ENCODE measurements at places on chromosomes 6 and 20.

- no peak for DNase-seq
Observed at GRCh38 chr6:134376785-134377184, 58.9 kb upstream of the SGK1 start.

DNA sequence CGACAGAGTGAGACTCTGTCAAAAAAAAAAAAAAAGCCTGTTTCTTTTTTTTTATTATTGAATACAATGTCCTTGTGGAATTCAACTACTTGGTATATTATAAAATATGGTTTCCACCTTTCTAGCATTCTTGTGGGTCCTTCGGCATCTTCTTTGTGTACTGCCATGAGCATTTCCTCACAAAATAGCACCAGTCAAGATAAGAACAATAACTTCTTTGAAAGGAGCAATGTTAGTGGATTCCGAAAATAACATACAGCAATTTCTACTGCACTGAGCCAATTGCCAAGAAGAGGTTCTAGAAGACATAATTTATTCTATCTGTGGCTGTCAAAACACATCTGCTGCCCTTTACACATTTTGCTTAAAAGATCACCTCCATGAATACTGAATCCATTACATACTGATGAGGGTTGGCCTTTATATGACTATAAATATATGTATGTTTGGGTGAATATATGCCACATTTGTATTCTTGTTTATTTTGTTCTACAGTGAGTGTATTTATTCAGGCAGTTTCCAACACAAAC, 19.1 kb upstream of the SPTLC3 start:
- DNase-seq: no peak

DNA sequence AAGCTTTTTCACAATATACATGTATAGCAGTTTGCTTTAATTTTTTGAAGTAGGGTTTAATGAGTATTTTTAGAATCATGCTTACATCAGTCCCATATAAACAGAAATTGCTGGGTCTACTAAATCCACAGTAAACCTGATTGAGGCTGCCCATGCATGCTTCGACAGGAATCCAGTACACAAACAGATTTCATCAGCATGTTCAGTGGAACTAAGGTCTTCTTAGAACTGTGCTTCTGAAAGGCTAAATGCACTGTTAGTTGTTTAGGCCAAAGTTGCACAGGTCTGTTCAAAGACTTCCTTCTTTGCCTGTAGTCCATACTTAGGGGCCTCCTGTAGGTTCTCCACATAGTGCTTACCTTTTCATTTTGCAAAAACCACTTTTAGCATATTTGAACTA, 42.5 kb upstream of the THBS2 start:
- no peak for DNase-seq

DNA sequence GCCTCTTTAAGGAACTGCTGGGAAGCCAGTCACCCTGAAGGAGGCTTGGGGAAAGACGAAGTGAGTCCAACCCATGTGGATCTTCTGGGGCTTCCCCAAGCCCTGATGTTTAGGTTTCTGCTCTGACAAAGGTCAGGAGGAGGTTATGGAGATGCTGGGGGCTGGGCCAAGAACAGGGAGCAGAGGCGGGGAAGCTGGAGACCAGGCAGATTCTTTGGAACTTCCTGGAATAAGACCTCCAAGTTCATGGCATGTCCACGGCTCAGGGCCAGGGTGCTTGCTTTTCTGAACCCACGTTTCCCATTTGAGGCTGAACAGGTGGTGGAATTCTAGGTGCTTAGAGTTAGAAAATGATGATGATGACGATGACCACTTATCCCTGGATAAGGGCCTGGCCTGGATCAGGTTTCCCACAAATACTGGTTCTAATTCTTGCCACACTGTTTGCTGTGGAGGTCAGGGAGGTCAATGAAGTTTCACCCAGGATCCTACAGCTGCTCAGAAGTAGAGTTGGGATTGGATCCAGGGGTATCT, 30.0 kb upstream of the TGM2 start:
- no peak for DNase-seq

DNA sequence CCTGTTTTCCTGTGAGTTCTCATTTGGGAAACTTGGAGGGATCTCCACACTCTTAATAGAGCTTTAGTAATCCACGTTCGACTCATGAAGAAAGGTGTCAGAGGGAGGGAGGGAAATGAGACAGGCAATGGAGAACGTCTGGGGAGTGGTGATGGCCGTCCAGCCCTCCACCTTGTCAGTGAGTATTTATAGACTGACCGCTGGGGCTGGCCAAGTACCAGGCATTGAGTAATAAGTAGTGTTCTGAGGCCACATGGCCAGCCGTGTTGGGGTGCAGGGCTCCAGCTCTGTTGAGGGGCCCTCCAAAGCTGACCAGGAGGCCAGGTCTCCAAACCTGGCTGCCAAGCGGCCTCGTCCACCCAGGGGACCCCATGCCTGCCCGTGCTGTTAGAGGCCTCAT, 11.3 kb upstream of the DSN1 start:
- DNase-seq: no peak

GRCh38 chr20:62598761-62599194, 43.5 kb upstream of the SLCO4A1 start:
- DNase-seq: no peak

DNA sequence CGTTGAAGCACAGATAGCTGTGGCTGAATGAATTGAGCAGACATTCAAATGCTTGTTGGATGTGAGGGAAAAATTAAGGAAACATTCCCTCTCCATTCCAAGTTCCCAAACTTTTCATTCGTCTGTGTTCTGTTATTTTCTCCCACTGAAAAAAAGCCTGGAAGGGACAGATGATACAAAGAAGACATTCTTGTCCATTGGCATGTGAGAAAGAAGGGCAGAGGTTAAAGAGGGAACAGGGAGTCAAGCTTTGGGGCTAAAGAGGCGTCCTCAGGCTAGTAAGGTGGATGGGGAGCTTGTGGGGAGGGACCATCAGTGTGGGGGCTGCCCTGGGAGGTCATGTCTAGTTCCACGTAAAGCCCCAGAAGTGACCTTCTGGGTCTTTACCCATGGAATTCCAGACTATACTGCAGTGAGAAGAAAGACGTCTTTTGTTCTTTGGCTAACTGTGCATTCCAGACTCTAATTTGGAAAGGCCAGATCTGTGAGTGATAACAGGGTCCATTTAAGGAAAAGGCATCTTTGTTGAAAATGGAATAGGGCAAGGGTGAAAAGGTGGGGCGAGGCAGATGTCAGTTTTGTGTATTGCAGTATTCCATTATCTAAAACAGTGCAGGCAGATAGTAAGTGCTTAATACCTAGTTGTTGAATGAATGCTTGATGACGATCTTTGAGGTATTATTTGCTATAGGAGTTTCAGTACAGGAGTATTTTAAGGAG, 117.5 kb downstream of the SOX4 start:
- DNase-seq: no peak

GRCh38 chr20:41183391-41183790, 46.0 kb downstream of the PLCG1 start:
- DNase-seq: no peak

- no peak for DNase-seq
Observed at GRCh38 chr6:109687271-109687761, 3.7 kb downstream of the AK9 start.

DNA sequence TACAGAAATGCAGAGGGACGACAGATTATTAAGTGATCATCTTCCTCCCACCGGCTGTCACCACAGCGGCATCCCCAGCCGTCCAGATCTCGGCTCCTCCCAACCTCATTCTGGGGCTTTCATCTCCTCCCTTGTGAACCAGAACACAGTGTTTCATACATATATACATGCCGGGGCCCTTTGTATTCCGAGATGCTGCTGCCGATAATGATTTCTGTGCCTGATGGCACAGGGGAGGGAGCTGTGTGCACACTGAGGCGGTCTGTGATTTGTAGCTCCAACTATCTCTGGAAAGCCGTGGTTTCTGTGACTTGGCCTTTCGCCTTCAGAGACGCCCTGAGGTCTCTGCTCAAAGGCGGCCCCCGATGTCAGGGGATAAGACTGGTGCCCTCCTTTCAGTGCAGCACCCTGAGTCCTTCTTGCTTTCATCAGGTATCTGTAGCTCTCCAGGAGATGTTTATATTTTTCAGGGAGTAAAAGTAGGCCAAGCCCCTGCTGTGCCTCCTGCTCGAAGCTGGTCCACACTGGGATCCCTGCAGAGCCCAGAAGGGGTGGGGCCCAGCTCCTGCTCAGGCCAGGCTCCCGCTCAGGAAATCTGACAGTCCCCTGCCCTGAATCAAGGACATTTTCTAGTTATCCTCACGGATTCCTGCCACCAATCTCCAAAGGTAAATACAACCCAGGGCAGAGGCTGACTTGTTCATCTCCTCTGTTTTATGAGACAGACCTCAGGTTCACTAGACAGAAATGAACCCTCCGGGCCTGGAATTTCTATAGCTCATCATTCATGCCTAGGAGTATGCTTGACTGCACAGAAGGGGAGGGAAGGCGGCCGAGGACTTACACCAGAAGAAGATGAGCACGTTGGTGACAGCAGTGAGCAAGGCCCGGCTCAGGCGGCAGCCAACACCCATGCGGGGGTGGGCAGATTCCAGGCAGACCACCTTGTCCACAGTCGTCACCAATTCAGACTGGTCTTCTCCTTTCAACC, 11.2 kb downstream of the LEMD2 start:
- DNase-seq: no peak

GRCh38 chr20:62824476-62825332, 7.9 kb downstream of the COL9A3 start:
- no peak for DNase-seq

DNA sequence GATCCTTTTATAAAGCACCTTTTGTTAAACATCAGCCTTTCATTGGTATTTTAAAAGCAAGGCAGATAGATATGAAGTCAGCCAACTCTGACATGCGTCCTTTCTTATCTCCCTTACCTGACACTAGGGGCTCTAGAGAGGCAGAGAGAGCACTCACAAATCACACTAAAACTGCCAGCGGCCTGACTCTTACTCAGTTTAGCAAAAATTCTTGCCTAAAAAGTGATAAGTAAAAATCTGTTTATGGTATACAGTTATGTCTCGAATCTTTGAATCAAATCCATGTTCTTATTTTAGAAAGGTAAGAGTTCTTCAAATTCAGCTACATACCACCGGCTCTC, 10.4 kb upstream of the TDRD6 start:
- DNase-seq: no peak

- DNase-seq: no peak
Observed at GRCh38 chr6:170176898-170177771, 113.7 kb downstream of the DLL1 start.

GRCh38 chr20:53283597-53283996, 310.0 kb downstream of the ZNF217 start:
- DNase-seq: no peak

GRCh38 chr20:58714340-58714922, 21.8 kb downstream of the NPEPL1 start:
- DNase-seq: no peak

GRCh38 chr20:35994994-35995453, 26.6 kb downstream of the CNBD2 start:
- peak; percentile 66 for DNase-seq

DNA sequence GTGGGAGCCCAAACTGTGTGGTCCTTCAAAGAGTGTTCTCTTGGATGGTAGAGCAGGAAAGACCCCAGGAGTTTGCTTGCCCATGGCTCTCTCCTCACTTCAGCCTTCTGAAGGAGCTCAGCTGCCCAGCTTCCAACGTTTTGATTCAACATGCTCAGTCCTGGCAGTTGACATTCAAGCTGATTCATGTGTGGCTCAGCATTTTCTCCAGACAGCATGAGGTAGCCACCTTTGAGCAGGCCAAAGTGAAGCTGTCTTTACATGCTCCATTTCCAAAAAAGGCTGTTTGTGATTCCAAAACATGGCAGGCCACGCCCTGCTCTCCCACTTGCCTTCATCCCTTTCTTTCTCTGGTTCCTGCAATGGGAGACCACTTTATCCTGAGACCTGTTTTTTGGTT, 280.2 kb downstream of the TBC1D7 start:
- DNase-seq: no peak

DNA sequence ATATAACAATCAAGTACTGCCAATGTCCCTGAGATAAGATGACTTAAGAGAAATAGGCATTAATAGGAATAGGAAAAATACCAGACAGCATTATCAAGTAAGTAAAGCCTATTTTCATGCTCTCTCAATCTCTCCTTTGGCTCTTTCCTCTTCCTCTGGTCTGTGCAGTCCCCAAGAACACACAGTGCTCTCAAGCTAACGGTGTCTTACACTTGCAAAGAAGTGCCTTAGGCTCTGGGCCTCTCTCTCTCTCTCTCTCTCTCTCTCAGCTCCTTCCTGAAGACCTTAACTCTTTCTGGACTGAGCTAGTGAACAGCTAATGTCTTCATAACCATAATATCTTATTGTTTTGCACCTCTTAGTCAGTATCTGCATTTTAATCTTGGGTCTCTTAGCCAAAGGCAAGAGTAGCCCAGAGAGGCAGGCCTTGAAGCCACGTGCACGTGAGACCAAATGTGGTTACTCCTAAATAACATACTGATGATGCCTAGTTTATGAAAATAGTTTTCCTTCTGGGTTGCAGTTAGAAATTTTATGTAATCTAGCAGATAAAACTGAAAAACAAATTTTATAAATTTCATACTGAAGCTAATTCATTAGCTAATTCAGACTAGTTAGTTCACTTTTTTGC, 70.8 kb downstream of the TPD52L1 start:
- DNase-seq: no peak

DNA sequence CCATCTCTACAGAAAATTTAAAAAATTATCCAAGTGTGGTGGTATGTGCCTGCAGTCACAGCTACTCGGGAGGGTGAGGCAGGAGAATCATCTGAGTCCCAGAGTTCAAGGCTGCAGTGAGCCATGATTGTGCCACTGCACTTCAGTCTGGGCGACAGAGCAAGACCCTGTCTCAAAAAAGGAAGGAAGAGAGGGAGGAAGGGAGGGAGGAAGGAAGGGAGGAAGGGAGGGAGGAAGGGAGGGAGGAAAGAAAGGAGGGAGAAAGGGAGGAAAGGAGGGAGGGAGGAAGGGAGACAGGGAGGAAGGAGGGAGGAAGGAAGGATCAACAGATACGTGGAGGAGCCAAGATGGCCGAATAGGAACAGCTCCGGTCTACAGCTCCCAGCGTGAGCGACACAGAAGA, 90.1 kb downstream of the ZNF217 start:
- no peak for DNase-seq

- DNase-seq: no peak
Observed at GRCh38 chr6:151060096-151060765, 179.5 kb upstream of the AKAP12 start.

DNA sequence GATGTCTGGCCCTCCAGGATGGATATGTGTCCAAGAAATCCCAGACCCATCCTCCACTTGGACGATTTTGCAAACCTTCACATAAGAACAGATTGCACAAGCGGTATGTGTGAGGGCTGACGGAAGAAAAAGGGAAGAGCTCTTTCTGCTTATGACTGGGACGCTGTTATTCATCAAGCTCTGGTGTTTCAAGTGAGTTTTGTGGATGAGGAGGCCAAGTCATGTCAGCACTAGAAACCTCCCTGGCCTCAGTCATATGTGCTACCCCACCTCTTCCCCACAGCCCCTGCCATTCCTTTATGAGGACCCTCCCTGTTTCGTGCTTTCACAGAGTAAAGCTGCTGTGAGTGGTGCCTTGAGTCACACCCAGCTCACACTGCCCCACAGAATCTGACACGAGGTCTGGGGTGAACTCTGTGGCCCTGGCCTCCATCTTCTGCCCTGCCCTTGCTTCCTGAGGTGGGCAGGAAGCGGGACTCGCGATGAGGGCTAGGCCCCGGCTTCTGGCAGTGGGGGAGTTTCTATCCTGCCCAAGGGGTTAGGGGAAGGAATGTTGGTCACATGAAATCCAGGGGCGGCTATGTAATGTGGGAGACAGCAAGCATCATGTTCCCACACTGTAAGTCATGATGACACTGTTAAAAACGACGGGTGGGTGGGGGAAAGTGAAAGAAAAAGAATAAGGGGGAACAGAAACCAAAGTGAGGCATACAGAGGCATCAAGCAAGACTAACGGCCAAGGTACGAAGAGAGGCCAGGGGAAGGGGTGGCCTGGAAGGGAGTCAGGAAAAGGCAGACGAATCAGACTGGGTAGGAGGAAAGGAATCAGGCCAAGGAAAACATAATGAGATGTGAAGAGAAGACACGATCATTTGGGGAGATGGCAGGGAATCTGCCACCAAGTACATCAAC, 78.1 kb downstream of the PRDM1 start:
- DNase-seq: peak; percentile 58
